GM18507 (cell line): ENCODE measurements at places on chromosomes 6 and 20.

- DNase-seq = no peak
Observed at GRCh38 chr6:111423055-111423633, 59.9 kb downstream of the REV3L start.

- no peak for DNase-seq
Observed at GRCh38 chr6:114581293-114581692, 238.5 kb upstream of the HS3ST5 start.

DNA sequence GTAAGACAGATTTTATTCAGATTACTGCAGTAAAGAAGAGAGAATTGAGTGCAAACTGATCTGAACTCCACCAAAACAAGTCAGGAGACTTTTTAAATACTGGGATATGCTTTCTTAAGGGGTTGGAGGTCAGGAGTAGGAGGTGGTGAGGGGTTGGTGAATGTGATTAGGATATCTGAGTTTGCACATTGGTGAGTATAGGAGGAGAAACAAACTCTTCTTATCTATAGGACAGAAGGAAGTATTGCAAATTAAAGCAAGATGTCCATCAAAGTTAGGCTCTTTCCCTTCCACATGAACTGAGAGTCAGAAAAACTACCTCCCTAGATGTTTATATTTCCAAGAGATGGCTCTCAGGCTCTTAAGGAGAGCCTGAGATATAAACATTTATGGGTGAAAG is 114.6 kb upstream of the HTR1E start:
- no peak for DNase-seq

- no peak for DNase-seq
Observed at GRCh38 chr6:23735151-23735550, 390.9 kb upstream of the NRSN1 start.

GRCh38 chr6:159089909-159090308 is 45.1 kb upstream of the TAGAP start:
- no peak for DNase-seq

GRCh38 chr6:48229841-48230240 is 118.8 kb upstream of the PTCHD4 start:
- DNase-seq = no peak

DNA sequence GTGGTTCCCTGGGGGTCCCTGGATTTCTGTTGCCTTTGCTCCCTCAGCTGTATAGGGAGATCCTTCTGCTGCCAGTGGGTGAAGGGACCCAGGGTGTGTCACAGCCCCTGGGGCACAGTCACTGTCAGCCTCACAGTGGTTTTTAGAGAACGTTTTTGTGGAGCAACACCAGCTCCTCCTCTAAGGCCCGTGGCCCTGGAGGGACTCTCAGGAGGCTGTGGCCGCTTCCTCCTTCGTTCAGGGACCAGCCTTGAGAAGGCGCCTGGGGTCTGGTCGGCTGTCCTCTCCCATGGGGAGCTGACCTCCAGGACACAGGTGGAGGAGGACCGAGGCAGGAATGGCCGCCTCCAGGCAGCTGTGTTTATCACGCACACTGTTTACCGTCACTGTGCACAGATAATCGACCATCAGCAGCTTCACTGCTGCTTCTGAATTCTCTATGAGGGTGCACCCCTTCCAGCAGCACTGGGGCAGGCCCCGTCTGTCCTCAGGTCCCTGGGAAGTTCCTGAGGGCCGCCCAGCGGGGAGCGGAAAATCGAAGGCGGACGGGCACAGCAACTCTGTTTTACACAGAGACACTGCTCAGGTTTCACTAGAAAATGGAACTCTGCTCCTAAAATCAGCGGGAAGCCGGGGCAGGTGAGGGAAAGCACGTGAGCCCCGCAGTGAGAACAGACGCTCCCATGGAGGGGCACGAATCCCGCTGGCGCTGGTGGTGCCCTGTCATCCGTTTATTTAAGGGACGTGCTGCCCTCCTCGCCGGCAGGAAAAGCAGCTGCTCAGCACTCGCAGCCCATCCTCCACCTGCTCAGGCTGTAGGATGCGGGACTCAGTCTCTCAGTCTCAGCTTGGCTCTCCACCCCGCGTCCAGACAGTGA is 10.4 kb upstream of the FRMD1 start:
- DNase-seq = no peak

GRCh38 chr20:61803416-61803914 is 262.2 kb downstream of the TAF4 start:
- no peak for DNase-seq

DNA sequence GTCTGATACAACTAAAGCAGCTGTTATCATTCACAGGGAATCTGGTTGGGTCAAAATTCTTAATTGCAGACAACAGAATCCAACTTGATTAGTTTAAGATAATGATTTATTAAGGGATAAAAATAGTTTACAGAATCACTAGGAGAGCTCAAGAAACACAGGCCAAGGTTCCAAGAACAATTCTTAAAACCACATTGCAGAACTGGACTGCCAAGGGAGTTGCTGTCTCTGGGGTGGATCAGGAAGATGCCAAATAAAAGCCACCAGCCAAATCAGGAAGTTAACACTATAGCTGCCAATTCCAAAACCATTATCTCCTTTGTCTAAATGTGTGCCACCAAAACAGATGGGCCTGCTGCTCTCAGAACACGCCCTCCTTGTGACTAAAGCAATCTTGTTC is 53.7 kb downstream of the NUDT3 start:
- DNase-seq = no peak

DNA sequence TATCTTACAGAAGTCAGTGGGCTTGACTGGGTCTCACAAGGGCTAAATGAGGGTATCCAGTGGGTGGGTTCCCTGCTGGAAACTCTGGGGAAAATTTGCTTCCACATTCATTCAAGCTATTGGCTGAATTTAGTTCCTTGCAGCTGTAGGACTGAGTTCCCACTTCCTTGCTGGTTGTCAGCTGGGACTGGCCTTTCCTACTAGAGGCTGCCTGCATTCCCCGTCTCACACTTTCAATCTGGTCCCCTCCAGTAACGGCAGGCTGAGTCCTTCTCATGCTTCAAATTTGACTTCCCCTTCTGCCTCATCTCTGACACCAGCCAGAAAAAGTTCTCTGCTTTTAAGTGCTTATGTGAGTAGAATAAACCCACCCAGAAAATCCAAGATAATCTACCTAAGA is 4.4 kb downstream of the CSNK2A1 start:
- DNase-seq = no peak

- no peak for DNase-seq
Observed at GRCh38 chr6:73581293-73581692, 60.5 kb upstream of the EEF1A1 start.

- no peak for DNase-seq
Observed at GRCh38 chr6:137867685-137868509, 838 bp downstream of the TNFAIP3 start.

DNA sequence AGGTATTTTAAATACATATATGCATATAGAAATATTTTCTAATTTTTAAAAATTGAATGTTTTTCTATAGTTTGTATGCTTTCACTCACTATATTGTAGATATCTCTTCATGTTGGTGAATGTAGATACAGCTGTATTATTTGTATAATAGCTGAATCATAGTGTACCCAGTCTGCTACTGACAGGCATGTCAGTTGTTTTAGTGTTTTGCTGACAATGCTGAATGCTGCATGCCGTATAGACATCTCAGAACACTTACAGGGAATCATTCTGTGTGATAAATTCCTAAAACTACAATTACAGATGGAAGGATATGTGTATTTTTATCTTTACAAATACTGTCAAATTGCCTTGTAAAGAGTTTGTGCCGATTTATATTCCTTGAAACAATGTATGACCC is 175.4 kb downstream of the SIM1 start:
- no peak for DNase-seq

GRCh38 chr20:20304942-20305341 is 63.0 kb upstream of the INSM1 start:
- no peak for DNase-seq

DNA sequence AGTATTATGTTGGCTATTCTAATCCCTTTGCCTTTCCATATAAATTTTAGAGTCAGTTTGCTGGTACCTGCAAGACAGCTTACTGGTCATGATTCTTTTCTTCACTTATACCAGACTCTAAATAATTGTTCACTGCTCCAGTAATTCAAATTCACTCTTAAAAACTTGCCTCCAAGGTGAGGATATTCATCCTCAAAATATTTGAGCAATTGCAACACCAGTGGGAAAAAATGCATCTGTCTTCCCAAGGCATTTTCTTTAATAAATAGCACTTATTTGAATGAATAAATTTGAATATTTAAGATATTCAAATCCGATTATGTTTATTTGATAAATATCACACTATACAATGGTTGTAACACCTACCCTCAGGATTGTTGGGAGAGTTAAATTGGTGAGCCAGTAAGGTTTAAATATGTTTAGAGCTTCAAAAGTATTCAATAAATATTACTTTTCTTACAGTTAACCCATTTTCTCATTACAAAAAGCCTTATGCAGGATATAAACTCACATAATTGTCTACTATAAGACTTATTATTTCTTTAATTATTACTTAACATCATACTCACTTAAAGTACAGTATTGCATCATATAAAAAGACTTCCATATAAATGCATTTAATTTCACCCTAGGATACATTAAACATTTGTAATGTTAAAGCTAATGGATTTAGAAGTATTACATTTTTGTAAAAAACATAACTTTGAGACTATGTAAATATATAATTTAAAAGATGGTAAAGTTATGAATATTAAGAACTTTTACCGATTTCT is 285.6 kb downstream of the SAMD5 start:
- no peak for DNase-seq

- DNase-seq = no peak
Observed at GRCh38 chr6:147003186-147003585, 201.0 kb upstream of the STXBP5 start.

DNA sequence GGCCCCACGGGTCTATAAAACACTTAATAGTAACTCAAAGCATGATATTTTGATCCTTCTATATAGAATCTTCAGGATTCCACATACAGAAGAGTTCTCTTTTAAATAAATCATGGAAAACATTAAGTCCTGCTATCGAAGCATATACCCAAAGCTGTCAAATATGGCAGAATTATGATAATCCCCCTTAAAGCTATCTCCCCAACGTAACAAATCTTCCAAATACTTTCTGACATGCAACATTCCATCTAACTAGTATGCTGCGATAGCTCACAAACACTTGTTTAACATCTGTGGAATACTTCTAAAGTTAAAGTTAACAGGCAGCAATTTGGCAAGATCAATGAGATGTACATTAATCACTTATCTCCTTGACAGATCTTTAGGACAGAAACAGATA is 371.0 kb upstream of the RUNX2 start:
- DNase-seq = no peak

DNA sequence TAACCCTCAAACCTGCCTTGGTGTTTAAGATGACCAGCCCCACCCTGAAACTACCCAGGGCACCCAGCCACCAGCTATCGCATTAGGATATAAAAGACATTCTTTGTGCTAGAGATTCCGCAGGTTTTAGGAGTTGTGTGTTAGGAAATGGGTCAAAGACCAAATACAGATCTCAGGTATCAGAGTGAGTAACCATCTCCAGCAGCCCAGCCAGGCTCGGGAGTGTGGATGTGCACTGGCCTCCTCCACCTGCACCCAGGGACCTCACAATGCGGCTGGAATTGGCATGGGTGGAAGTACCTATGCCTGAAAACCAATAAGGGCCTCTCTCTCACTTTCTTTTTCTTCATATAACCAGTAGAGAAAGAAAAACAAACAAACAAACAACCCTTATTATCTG is 51.1 kb upstream of the CST7 start:
- DNase-seq = no peak

GRCh38 chr6:45710304-45710821 is 305.3 kb downstream of the CLIC5 start:
- peak; percentile 37 for DNase-seq

DNA sequence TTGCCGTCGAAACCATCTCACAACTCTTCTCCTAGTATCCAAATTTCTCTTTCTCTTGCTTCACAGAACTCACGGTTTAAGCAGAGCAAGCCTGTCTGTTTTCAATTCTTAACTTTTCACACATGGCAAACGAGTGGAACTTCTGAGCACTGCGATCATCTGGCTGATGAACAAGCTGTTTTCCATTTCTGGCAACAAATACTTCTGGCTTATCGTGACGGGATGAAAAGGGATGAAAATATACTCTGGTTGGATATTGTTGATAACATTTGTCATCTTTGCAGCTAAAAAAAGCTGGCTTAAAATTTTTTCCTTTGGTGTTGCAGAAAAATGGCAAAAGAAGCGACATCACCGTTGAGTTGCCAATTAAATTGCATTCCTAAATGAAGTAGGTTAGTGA is 515.2 kb upstream of the JARID2 start:
- no peak for DNase-seq

GRCh38 chr6:113556775-113557174 is 300.4 kb upstream of the MARCKS start:
- no peak for DNase-seq

- no peak for DNase-seq
Observed at GRCh38 chr6:135796643-135797305, 54.7 kb upstream of the PDE7B start.

GRCh38 chr20:43789593-43789992 is 62.8 kb upstream of the GTSF1L start:
- DNase-seq = no peak

GRCh38 chr6:21594416-21595281 is 1.1 kb downstream of the SOX4 start:
- no peak for DNase-seq

DNA sequence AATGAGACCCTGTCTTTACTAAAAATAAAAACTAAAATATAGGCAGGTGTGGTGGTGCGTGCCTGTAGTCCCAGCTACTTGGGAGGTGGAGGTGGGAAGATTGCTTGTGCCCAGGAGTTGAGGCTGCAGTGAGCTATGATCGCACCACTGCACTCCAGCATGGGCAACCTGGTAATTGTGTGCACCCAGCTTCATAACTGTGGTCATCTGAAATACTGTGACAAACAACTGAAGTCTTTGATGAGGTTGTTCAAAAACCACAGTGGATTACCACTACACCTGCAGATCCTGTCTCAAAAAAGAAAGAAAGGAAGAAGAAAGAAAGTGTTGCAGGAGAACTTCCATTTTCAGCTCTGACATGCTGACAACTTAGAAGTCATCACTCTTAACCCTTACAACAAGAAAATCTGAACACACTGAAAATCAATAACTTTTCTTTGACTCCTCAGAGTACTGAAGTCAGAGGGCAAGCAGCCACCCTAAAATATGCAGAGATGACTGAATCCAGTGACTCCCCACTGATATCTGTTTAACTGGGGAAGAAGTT is 13.8 kb upstream of the ZBP1 start:
- DNase-seq = no peak

GRCh38 chr6:36984581-36985416 is 1.2 kb downstream of the MTCH1 start:
- no peak for DNase-seq
